Hematopoietic multipotent progenitor cell treated with erythropoietin and hydrocortisone succinate and interleukin-3 and kit ligand, for 4 days (in vitro differentiated cells): ENCODE measurements at places on chromosomes 5 and 9.
A peak's percentile ranks its signal among the peaks of the same experiment; 100 is the strongest.

- DNase-seq: no peak
Measured at GRCh38 chr5:61468483-61468865, 136.4 kb downstream of the ZSWIM6 start.

GRCh38 chr9:93669116-93669957, 93.0 kb downstream of the PHF2 start:
- no peak for DNase-seq

GRCh38 chr9:9881692-9882091, 731.1 kb downstream of the PTPRD start:
- DNase-seq: no peak

GRCh38 chr5:181232593-181232992, 9.5 kb downstream of the TRIM41 start:
- DNase-seq: no peak

DNA sequence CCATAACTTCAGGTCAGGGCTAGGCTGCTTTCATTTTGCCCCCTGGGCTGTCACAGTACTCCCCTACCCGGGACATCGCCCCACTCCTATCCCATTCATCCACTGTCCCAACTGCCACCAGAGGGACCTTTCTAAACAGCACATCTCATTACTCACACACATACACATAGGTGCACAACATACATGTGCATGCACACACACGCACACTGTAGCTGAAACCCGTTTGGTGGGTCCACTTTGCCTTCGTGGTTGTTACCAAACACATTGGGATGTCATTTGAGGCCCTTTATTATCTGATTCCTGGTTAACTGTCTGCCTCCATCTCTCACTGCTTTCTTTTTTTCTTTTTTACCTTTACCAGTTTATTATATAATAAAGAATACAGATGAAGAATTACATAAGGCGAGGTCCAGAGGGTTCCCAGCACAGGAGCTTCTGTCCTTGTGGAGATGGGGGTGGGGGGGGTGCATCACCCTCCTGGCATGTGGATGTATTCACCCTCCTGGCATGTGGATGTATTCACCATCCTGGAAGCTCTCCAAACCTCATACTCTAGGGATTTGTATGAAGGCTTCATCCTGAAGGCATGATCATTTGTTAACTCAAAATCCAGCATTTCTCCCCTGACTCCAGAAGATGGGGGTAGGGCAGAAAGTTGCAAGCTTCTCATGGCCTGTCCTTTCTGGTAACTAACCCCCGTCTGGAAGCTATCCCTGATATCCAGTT, 186.0 kb downstream of the GOLPH3 start:
- no peak for DNase-seq

- DNase-seq: no peak
Measured at GRCh38 chr9:3875361-3876132, 349.7 kb upstream of the RFX3 start.

GRCh38 chr9:33786681-33787080, 8.7 kb upstream of the PRSS3 start:
- no peak for DNase-seq

DNA sequence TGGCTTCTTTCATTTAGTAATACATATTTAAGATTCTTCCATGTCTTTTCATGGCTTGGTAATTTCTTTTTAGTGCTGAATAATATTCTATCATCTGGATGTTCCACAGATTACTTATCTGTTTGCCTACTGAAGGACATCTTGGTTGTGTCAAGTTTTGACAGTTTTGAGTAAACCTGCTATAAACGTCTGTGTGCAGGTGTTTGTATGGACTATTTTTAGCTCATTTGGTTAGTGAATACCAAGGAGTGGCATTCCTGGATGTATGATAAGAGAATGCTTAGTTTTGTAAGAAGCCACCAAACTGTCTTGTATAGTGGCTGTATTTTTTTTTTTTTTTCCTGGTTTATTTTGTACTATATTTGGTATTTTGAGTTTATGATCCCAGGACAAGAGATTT, 38.4 kb downstream of the PRRC1 start:
- DNase-seq: no peak

GRCh38 chr5:168681556-168682183, 102.5 kb upstream of the PANK3 start:
- DNase-seq: peak; percentile 5

DNA sequence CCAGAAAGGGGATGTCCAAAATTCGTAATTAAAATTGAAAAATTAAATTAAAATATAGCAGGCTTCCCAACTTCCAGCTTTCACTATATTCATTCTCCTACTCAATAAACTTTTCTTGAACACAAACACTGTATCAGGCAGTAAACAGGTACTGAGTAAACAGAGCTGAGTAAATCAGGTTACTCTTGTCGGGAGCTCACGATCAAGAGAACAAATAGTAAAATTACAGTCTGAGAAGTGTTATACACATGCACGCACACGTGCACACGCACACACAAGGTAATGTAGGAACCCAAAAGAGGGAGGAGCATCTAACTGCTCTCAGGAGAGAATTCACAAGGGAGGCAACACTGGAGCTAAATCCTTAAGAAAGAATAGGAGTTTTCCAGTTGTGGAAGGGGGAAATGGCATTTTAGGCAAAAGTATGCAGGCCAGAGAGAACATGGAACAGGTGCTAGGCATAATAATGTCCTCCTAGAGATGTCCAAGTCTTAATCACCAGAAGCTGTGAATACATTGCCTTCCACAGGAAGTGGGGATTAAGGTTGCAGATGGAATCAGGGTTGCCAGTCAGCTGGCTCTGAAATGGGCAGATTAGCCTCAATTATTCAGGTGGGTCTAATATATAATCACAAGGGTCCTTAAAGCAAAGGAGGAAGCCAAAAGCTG, 598.8 kb upstream of the BRINP1 start:
- no peak for DNase-seq

GRCh38 chr5:64612344-64612961, 77.8 kb upstream of the SHISAL2B start:
- peak; percentile 71 for DNase-seq

DNA sequence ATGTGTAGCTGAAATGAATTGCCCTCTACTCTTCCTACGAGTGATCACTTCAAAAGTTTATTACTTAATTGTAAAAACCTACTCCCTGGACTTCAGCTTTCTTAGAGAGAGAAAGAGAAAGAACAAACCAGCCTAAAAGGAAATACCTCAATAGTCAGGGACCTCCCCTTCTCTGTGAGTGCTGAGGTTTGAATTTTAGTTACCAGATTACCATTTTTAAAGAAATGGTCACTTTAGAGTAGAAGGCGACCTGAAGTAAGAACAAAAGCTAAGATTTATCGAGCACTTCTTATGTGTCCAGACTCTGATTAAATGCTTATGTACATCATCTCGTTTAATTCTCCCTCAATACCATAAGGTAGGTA, 11.3 kb downstream of the RAPGEF1 start:
- no peak for DNase-seq

GRCh38 chr5:127761869-127762268, 58.7 kb downstream of the CCDC192 start:
- no peak for DNase-seq

- no peak for DNase-seq
Measured at GRCh38 chr5:96037128-96037527, 75.5 kb upstream of the ELL2 start.

- peak; percentile 53 for DNase-seq
Measured at GRCh38 chr5:62199792-62200716, 106.0 kb upstream of the KIF2A start.

- no peak for DNase-seq
Measured at GRCh38 chr5:159273923-159274322, 10.8 kb downstream of the UBLCP1 start.

- DNase-seq: no peak
Measured at GRCh38 chr5:33755231-33755630, 136.6 kb downstream of the ADAMTS12 start.

GRCh38 chr5:104650313-104651055, 1087.9 kb upstream of the NUDT12 start:
- DNase-seq: no peak

DNA sequence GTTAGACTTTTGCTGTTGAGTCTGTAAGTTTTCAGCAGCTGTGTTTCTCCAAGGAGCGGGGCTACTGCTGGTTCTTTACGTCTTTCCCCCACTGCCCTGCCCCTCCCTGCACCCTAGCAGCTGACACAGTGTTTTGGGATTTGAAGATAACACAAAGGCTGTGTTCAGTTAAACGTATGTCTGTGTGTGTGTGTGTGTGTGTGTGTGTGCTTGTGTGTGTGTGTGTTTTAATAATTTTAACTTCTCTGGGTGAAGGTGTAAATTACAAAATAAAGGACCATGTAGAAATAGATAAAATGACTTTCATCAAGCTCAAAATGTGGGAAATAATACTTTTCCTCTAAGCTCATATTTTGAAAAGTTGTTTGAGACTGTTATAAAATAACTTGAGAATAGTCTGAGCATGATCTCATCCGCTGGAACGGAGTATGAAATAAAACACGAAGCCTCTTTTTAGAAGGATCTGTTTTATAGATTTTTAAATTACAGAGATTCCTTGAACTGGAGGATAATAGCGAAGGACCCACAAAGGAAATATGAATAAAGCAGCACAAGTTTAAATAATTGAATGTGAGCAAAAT, 10.9 kb downstream of the ABL1 start:
- DNase-seq: peak; percentile 88

GRCh38 chr9:135605238-135605781, 34.0 kb downstream of the GLT6D1 start:
- no peak for DNase-seq

DNA sequence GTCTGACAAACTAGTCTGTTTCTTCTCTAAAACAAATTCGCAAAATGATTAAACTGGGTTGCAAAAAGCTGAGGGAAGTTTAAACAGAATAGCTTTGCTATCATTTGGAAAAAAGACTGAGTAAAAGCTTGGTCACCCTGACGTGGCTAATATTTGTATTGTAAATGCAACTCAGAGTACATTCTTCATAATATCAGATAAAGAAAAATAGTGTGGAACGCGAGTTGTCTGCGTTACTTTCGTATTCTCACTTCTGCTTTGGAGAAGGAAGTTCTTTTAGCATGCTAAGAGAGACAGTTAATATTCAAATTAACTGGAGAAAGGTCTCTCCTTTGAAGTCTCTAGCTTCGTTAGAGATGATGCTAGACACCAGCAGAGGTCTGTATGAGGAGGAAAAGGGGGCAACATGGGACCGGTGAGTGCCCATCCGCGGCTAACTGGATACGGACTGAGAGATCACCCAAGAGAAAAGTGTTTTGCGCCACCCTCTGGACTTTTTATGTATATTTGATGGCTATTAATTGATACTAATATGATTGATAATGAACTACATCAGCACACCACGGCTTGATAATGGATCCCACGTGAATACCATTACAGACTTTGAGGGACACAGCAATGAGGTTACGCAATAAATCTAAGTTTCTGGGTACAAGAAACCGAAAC, 2.9 kb upstream of the CNTRL start:
- DNase-seq: peak; percentile 87

GRCh38 chr5:180350711-180351465, 2.2 kb downstream of the GFPT2 start:
- DNase-seq: no peak

GRCh38 chr5:128156521-128156920, 73.0 kb downstream of the SLC12A2 start:
- peak; percentile 8 for DNase-seq

DNA sequence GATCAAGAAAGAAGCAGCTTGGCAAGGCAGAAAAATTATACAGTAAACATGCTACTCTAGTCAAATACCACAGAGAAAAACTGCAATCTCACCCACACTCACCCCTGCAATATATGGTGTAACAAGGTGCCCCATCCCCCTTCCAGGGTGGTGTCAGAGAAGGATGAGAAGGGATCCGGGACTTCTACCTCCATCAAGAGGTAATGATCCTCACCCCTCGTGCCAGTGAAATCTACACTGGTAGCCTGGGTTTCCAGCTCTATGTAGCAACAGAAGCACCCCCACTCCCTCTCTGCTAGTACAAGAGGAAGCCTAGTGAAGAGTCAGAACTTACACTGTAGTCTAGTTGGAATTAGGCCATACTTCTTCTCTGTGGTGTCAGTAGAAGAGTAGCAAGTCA, 18.9 kb downstream of the SLCO4C1 start:
- peak; percentile 49 for DNase-seq

DNA sequence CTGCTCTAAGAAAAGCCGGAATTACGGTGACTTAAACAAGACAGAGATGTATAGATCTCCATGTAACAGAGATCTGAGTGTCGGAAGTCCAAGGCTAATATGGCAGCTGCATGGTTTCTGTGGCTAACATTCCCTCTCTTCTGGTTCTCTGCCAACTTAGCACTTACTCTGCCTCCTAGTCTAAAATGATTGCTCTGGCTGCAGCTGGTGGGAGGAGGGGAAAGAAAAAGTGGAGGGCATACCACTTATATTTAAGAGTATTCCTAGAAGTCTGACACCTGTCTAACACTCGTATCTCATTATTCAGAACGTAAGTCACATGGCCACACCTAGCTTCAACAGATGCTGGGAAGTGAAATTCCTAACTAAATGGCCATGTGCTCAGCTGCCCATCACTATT, 551.5 kb upstream of the TLE4 start:
- DNase-seq: no peak

DNA sequence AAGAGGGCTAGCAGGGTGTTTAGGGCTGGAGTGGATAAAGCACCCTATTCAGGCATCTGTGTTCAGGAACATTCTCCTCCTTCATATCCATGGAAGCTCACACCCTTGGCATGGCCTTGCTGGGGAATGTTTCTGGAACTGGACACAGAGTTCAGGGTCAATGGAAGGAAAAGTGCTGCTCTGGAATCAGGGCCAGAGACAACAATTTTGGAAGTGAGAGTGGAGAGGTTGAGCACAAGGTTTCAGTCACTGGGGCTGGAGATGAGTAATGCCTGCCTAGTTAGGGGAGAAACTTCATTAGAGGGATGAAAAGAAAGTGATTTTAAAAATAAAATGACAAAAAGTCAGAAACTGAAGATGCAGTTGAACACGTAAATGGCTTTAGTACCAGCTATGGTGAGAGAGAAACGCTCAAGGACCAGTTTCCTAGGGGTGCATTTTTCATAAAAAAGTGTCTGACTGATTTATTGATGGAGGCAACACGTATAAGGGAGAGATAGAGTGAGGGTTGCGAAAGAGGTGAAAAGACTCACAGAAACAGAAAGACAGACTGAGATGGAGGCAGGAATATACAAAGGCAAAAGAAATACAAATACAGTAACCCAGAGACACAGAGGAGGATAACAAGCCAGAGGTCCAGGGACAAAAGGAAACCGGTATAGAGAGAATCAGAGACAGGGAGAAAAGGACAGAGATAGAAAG, 8.0 kb upstream of the TNFSF15 start:
- no peak for DNase-seq

- no peak for DNase-seq
Measured at GRCh38 chr9:84103651-84104377, 123.2 kb downstream of the RMI1 start.

GRCh38 chr9:130985606-130986162, 23.3 kb upstream of the LAMC3 start:
- DNase-seq: no peak

DNA sequence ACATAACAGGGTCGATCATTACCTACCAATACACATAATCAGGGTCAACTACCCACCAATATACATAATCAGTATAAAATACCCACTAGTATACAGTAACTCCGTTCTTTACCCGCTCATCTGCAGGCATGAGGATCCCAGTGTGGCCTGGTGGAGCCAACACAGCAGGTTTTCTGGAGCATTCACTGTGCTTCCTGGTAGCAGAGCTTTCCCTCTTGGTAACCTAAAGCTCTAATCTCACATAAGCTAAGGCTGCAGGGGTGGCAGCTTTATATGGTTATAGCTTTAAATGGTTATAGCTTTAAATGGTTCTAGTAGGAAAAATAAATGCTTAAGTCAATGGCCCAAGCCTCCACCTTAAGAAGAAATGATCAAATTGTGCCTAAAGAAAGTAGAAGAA, 11.9 kb downstream of the LCN1 start:
- DNase-seq: peak; percentile 28
